Brain microvascular endothelial cell (primary cell): ENCODE measurements at places on chromosomes 2 and 18.

GRCh38 chr18:48772457-48772856, 178.3 kb downstream of the SMAD7 start:
- no peak for DNase-seq

DNA sequence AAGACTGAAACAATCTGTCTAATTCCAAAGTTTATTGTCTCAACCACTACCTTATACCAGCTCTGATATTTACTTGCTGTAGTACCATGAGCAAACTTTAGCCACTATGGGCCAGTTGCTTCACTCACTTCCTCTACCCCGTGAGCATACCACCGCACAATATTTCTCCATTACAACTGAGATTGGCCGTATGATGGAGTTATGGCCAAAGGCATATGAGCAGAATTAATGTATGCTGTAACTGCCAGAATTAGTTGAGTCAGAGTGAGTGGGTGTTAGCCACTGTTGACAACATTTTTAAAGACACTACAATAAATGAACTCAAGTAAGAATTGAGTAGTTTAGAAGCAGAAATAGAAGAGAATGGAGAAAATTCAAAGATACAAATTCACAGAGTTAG, 69.7 kb downstream of the LRATD1 start:
- no peak for DNase-seq

- DNase-seq, result no peak
These were observed 37.7 kb downstream of the NETO1 start for GRCh38 chr18:72830109-72830508.

- no peak for DNase-seq
These were observed 116.9 kb downstream of the FAM161A start for GRCh38 chr2:61736953-61737352.
